ENCODE measurements at places on chromosomes 2 and 18.

- DNase-seq = no peak
Observed at GRCh38 chr2:191001032-191001431, 12.9 kb downstream of the STAT1 start.

DNA sequence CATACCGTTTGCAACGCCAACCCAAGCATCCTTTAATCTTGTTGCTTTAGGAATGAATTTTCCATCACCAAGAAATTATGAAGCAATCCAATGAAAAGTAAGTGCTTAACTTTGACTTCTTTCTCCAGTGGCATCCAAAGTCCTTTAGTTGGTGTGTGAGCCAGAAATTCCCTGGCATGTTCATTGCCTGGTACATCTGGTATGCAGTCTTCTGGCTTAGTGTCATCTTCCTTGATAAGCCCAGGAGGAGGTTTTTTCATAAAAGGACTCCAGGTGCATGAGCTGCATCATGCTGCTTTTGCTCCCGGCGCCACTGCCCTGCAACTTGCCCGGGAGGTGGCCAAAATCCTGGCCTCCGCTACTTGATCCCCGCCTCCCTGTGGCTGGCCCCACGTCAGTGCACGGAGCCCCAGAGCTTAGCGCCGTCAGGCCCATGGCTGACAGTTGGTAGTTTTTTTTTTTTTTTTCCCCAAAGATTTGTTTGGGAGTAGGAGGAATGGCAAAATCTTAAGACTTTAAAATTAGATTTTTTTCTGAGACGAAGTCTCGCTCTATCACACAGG is 58.7 kb downstream of the PUM2 start:
- DNase-seq = no peak

DNA sequence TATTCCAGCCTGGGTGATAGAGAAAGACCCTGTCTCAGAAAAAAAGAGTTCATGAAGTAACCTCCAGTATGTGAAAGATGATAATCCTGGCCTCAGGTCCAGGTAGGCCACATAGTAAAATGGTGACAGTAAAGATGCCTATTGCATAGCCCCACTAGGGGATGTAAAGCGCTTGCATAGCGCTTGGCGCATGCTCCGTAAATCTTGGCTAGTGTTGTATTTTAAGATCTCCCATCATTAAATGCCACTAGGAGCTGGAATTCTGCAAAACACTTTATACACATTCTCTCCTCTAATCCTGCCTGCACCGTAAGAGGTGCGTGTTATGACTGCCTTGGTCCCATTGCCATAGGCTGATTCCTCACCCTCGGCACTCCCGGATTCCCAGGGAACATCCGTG is 153.6 kb downstream of the TFCP2L1 start:
- DNase-seq = no peak

DNA sequence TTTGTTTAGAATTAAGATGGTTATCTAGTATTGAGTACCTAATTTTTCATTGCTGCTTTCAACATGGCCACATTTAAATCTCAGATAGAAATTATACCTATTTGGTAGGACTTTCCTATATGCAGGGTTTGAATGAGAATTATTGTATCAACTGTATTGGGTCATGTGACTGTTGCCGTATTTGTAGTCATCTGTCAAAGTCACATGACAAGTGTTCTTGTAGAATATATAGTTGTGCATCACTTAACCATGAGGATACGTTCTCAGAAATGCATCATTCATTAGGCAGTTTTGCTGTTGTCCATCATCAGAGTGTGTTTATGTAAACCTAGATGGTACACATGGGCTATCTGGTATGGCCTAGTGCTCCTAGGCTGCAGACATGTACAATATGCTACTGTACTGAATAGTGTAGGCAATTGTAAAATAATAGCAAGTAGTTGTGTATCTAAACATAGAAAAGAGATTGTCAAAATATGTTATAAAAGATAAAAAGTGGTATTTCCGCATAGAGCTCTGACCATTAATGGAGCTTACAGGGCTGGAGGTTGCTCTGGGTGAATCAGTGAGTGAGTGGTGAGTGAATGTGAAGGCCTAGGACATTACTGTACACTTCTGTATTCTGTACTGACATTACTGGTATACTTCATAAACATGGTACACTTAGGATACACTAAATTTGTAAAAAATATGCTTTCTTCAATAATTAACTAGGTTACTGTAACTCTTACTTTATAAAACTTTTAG is 123.7 kb downstream of the MAP4K4 start:
- DNase-seq = no peak

DNA sequence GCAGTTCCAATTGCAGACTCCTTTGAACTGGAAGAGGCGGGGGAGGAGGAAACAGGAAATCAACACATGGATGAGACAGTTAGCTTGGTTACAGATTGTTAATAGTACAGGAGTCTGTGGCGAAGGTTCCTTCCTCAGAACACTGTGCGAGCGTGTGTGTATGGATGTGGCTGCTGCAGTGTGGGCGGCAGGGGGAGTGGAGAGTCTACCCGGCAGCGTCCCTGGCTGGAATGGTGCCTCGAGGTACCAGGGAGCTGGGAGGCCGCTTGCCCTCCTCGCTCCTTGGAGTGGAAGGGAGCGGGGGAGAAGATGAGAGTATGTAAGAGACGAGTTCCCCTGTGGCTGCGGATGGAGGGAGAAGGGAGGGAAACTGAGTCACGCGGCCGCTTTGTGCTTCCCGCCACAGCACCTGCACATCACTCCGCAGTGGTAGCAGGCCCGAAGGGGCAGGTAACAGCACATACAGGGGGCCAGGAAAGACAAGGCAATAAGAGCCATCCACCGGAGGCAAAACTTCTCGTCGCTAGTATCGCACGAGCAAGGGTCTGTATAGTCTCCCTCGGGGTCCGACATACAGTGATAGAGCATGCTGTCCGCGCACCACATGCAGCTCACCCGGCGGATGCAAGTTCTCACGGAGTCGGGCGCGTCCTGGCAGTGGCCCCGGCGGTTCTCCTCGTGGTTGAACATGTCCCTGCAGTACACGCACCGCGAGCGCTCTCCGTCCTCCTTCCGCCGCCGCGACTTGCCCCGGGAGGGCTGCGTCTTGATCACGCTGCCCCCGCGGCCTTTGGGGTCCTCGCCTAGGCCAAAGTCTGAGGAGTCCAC is 85.7 kb downstream of the ACTR2 start:
- DNase-seq = no peak

- DNase-seq = no peak
Observed at GRCh38 chr2:146532509-146533147, 1312.2 kb upstream of the ACVR2A start.

- DNase-seq = peak; percentile 43
Observed at GRCh38 chr2:231708773-231709635, 679 bp downstream of the PTMA start.

- no peak for DNase-seq
Observed at GRCh38 chr18:9260388-9261380, 73.9 kb upstream of the TWSG1 start.

DNA sequence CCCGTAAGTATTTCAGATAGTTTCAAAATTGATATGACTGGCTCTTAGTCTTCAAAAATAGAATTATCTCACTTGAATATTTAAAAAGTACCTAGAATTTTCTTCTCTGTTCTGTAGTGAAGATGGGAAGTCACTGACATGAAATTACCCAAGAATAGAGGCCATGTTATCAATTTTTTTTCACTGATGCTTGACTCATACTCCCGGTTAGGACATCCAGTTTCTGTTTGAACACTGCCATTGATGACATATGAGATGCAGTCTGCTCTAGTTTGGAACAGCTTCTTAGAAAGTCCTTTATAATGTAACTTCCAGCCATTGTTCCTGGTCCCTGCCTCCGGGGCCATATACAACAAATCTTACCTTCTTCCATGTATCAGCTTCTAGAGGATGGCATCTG is 26.0 kb downstream of the MAP3K20 start:
- no peak for DNase-seq

- DNase-seq = no peak
Observed at GRCh38 chr2:208361077-208361441, 45.5 kb upstream of the PTH2R start.
